ENCODE measurements at places on chromosomes 5 and 9. TPM values are rescaled to one million over a fixed set of nuclear protein-coding genes. Genes with fewer than 3 reads are reported as not detected.

DNA sequence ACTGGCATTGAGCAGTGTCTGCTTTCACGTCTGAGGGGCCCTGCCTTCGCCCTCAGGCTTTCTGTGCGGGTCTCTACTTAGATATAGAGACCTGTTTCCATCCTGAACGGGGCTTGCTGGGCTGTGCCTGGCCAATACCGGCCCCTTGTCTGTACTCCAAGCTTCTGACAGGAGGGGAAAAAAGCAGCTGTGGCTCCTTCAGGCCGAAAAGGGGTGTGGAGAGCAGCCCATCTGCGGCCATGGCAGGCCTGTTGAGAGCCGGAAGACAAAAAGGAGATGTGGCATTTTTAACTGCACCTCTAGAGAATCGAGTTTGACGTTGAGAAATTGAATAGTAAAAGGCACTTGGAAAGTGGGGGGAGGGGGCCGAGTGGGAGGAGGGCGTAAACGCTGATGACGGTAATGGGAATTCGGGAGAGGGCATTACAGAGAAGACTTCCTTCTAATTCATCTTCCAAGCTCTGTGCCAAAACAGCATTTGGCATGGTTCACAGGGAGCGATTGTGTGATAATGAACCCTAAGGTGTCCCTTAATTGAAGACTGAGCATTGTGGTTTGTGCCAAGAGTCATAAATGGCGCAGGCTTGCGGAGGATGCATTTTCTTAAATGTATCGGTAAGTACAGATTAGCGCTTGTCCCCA is 25.1 kb upstream of the PRDM12 start:
- no peak for DNase-seq

- DNase-seq: no peak
Measured at GRCh38 chr9:30039712-30040111, 2344.7 kb upstream of the ACO1 start.

DNA sequence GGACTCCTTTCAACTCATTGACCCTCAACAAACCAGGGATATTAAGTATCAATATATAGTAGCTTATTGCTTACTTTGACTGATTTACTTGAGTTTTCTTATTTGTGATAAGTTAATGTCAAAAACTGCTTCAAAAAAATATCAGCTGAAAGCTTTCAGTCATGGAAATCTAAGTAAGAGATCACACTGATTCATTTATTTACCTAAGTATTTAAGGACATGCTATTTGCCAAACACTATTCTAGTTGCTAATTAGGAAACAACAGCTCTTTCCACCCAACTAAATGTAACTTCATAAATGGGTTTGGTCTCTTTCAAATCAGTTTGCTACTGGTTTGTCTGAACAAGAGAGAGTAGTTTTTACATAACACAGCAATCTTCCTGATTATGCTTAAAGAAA is 48.2 kb downstream of the CHD1 start:
- DNase-seq: no peak

GRCh38 chr5:172642486-172642885 is 1.4 kb downstream of the NEURL1B start:
- no peak for DNase-seq

DNA sequence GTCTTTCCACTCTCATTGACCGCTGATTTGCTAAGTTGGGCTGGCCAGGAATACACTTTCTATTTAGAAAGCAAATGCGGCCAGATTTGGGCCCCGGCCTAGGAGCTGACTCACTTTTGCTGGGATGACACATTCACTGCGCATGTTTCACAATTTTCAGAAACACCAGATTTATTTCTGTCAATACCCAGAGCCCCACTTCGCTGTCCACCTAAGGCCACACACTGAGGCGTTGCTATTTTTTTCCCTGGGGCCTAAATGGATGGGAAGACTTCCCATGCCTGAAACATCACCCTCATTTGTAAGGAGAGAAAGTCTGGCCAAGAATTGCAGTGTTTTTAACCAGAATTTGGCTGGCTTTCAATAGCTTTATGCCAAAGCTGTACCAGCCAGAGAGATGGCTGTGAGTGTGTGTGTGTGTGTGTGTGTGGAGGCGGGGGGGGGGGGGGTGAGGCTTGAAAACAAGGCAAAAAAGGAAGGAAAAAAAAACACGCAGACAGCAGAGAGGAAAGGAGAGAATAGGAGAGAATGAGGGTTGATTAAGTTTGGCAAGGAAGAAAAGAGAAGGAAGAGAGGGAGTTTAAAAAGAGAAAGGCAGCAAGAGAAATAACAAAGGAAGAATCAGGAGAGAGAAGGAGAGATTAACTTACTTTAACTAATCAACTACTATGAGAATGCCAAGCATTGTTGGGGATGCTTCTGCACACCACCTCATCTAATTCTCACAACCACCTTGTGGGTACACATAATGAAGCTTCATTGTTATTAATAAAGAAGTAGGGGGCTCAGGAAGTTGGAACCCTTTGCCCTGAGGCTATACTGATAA is 261.4 kb upstream of the KLF4 start:
- DNase-seq: peak; percentile 87

- DNase-seq: no peak
Measured at GRCh38 chr5:170466988-170467707, 36.7 kb upstream of the KCNIP1 start.

Gene RNF183
- not detected for total RNA-seq

- DNase-seq: no peak
Measured at GRCh38 chr5:32960340-32961058, 249.4 kb downstream of the NPR3 start.

DNA sequence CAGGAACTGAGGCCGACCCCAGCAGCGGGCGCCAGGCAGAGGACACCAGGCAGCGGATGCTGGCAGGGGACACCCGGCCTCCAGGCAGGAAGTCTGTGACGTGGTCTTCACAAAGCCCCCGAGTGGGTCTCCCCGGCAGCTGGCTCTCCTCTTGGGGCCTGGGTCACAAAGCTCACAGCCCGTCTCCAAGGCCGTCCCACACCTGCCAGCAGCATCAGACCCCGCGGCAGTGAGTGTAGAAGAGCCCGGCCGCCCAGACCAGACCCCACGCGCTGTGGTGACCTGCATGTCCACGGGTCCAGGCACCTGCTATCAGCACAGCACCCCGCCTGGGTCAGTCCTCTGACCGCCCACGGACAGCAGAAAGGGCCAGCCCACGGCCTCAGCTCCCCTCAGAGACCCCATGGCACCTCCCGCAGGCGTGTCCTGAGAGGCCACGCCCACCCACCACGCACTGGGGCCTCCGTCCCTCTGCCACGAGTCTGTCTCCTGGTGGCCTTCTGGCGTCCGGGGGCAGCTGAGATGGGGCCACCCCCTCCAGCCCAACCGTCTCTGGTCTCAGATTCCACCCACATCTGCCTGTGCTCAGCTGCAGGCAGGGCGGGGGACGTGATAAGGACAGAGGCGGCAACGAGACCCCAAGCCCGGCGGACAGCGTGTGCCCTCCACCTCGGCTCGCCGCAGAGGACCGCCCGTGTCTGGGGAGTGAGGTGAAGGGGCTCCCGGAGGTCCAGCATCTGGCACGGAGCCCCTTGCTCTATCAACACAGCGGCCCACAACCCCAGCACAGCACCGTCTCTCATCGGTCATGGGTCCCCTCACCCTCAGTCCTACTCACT is 34.2 kb downstream of the EXD3 start:
- no peak for DNase-seq

Gene DMRTA1
- total RNA-seq: 0.77 TPM

- DNase-seq: no peak
Measured at GRCh38 chr9:112218908-112219307, 43.8 kb upstream of the SUSD1 start.

- no peak for DNase-seq
Measured at GRCh38 chr9:106697390-106697749, 165.6 kb upstream of the ZNF462 start.

GRCh38 chr9:71910650-71911060 is 338 bp downstream of the ABHD17B start:
- no peak for DNase-seq

Gene TEK
- 22.2 TPM for total RNA-seq

DNA sequence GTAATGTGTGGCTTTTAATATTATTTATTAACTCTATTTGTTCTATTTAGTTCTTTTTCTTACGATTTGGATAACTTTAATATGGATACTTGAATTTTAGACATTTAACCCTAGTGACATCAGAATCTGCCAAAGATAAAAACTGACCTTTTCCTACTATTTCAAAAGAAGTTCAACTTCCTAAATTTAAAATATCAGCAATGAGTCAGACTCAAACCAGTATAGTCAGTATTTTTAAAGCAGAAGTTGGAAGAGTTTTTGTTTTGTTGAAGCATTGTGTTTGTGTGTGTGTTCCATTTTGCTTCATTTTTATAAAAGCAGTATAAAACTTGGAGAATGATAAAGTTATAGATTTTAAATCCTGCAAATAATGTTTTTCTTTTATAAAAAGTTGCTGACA is 251.8 kb upstream of the RASA1 start:
- DNase-seq: no peak

- DNase-seq: peak; percentile 33
Measured at GRCh38 chr5:157366741-157367674, 93.0 kb upstream of the NIPAL4 start.

GRCh38 chr5:83740741-83741140 is 20.1 kb upstream of the HAPLN1 start:
- no peak for DNase-seq

DNA sequence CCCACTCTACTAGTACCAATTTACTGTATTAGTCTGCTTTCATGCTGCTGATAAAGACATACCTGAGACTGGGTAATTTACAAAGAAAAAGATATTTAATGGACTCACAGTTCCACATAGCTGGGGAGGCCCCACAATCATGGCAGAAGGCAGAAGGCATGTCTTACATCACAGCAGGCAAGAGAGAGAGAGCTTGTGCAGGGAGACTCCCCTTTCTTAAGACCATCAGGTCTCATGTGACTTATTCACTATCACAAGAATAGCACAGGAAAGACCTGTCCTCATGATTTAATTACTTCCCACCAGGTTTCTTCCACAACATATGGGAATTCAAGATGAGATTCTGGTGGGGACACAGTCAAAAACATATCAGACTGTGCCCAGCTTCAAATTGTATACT is 11.5 kb downstream of the UGT3A1 start:
- no peak for DNase-seq

- no peak for DNase-seq
Measured at GRCh38 chr5:139642213-139642612, 5.9 kb upstream of the CXXC5 start.

Gene GGTA1
- 28.3 TPM for total RNA-seq

DNA sequence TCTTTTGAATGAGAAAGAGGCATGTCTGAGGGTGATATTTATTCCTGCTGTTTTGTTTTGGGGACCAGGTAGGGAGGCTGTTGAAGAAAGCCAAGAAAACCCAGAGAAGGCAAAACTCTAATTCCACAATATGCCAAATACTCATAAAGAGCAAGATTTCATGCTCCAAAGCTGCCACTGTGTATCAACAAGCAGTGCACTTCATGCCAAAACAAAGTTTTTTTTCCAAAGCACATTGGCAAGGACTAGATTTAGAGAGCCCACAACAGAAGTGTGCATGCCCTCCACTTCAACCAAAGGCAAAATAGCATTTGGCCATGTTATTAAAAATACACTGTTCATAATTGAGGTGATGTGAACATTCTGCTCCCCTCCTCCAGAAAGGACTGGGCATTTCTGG is 229.9 kb downstream of the EBF1 start:
- no peak for DNase-seq

DNA sequence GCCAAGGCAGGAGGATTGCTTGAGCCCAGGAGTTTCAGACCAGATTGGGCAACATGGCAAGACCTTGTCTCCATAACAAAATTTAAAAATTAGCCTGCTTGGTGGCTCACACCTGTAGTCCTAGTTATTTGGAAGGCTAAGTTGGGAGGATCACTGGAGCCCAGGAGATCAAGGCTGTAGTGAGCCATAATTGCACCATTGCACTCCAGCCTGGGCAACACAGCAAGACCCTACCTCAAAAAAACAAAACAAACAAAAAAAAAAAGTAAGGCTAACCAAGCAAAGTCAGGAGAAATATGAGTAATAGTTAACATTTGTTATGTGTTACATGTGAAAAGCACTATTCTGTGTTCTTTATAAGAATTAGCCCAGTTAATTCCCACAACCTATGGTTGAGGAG is 74.7 kb downstream of the FOXB2 start:
- DNase-seq: no peak

- no peak for DNase-seq
Measured at GRCh38 chr5:16983972-16984371, 47.9 kb upstream of the MYO10 start.

- peak; percentile 62 for DNase-seq
Measured at GRCh38 chr5:32711681-32712480, 760 bp downstream of the NPR3 start.

Gene GNPDA1
- 20.2 TPM for total RNA-seq

- no peak for DNase-seq
Measured at GRCh38 chr9:104743376-104743985, 4.0 kb upstream of the NIPSNAP3A start.

Gene KCNN2
- 10.5 TPM for total RNA-seq

GRCh38 chr5:34494111-34494755 is 161.9 kb upstream of the RAI14 start:
- no peak for DNase-seq

Gene LTC4S
- 7.1 TPM for total RNA-seq

DNA sequence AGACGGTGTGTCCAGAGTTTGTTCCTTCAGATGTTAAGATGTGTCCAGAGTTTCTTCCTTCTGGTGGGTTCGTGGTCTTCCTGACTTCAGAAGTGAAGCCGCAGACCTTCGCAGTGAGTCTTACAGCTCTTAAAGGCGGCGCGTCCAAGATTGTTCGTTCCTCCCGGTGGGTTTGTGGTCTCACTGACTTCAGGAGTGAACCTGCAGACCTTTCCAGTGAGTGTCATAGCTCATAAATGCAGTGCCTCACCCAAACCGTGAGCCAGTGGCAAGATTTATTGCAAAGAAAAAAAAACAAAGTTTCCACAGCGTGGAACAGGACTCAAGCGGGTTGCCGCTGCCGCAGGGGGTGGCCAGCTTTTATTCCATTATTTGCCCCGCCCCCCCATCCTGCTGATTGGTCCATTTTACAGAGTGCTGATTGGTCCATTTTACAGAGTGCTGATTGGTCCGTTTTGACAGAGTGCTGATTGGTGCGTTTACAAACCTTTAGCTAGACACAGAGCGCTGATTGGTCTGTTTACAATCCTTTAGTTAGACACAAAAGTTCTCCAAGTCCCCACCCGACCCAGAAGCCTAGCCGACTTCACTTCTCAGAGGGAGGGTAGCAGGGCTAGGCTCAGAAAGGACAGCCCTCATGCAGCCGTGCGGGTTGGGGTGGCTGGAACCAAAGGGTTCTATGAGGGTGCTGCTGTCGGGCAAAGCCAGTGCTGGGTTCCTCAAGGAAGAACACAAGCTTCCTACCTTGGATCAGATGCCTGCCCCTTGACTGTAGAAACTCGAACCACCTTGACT is 9.1 kb upstream of the RNF130 start:
- DNase-seq: no peak

Gene SEMA5A
- total RNA-seq: 25.3 TPM

GRCh38 chr5:116681334-116682013 is 106.9 kb upstream of the SEMA6A start:
- no peak for DNase-seq

All from left ventricle myocardium superior (tissue), 1 donor.